ENCODE measurements at places on chromosomes 1 and 21.

- peak; percentile 54 for DNase-seq
Measured at GRCh38 chr1:87795615-87796337, 467.1 kb downstream of the LMO4 start.

- DNase-seq, result peak; percentile 70
Measured at GRCh38 chr1:92961131-92961895, at the start of gene DIPK1A. DIPK1A (minus strand) TSS chr1:92961462; CDS start chr1:92961429, 33 bp downstream.

GRCh38 chr21:44817914-44818639 lies at the start of gene SUMO3:
SUMO3 (minus strand) TSS chr21:44818062; CDS start chr21:44817968, 94 bp downstream.
- DNase-seq, result peak; percentile 62

DNA sequence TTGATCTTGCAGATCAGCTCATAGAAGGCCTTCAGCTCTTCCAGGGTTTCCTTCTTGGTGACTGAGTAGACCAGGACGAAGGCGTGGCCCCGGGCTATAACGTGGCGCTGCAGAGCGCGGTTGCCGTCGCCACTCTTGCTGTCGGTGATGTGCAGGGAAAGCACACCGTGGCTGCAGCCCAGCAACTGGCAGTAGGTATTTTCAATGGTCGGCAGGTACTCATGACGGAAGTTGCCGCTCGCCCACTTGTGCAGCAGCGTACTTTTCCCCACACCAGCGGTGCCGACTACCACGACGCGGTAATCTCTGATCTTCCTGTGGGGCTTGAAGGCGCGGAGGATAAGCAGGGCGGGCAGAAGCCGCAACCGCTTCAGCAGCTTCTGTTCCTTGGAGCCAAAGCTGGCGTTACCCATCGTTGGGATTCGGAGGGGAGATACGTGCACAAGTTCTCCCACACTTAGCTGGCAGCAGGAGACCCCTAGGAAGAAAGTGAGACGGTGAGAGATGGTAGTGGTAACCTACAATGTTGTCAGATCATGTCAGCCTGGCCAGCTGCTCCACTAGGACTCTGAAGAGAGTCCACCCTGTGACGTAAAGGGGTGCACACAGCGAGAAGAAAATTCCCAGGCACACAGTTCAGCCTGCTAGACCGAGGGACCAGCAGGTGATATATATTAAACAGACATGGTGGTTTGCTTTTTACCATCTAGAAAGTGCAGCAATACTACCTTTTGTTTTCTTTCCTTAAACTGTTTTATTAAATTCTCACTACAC lies 3.4 kb downstream of the DIRAS3 start:
- no peak for DNase-seq

- DNase-seq, result no peak
Measured at GRCh38 chr1:241641773-241642592, 1.8 kb upstream of the CHML start.

- no peak for DNase-seq
Measured at GRCh38 chr1:231046730-231047395, 6.8 kb upstream of the FAM89A start.

DNA sequence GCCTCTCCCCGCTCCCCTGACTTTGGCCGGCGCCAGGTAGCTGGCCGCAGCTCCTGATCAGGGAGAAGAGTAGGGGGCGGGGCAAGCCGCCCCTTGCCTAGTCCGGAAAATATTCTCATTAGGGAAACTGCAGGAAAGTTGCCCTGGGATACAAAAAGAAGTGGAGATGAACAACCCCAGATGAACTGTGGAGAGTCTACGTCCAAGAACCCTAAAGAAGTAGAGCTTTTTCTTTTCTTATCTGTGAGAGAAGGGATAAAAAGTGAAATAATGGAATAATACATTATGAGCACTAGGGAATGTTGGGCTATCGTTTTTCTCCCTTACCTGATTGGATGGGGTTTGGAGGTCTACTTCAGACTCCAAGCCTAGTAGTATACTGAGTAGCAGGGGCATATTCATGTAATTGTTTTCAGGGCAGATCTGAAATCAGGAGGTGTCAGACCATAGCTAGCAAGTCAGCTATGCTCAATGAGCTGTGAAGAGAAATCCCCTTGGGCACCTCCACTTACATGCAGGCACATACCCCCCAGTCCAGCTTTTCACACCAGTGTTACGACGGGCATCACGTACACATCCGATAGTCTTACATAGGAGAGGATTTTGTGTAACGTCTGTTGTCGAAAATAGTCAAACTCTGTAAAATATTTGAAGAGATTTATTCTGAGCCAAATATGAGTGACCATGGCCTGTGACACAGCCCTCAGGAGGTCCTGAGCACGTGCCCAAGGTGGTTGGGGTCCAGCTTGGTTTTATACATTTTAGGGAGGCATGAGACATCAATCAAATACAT lies 1.7 kb upstream of the DUSP10 start:
- no peak for DNase-seq

DNA sequence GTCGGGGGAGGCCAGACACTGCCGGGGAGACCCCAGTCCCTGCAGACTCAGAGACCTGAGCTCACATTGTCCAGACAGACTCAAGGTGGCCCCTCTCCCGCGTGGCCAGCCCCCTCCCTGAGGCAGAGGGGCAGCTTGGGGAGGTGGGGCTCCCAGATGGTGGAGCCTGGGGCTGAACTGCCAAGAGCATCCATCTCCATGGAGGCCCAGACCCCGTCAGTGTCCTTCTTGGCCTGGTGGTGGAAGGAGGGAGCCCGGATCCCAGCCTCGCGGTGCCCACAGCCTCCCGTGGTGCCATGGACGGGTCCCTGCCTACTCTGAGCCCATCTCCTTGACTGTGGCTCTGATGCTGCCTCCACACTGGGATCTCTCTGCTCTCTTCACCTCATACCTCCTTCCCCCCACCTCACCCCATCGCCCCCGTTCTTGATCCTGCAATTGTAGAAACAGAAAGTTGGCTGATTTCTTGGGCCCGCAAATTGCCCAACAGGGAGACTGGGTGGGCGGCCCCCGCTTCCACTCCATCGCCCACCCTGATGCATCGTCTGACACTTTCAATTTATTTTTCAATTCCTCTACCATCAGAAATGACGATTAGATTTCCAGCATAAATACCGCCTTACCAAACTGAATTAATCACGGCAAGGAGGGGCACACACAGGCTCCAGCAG lies 348.9 kb downstream of the MATN1 start:
- no peak for DNase-seq

DNA sequence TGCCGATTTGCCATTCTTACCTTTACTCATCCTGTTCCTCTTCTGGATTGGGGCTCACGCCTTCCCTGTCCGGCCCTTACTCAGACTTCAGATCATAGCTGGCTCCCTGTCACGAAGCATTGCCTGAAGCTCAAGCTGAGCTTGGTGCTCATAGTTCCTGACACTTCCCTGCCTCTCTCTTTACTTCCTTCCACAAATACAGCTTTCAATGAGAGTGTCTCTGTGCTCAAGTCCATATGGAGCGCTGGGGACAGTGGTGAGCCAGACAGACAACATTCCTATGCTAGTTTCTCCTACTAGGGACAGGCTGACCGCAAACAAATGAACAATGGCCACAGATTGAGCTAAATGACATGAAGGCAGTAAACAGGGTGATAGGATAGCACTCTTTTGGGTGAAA lies 38.1 kb downstream of the HHAT start:
- DNase-seq, result no peak

GRCh38 chr1:7993593-7994479 lies 32.3 kb downstream of the ERRFI1 start:
- no peak for DNase-seq

GRCh38 chr1:76857973-76858372 lies 9.3 kb upstream of the ST6GALNAC5 start:
- DNase-seq, result no peak
